A172 (cell line): ENCODE measurements at places on chromosomes 5 and 9. TPM values are rescaled to one million over a fixed set of nuclear protein-coding genes. Genes with fewer than 3 reads are reported as not detected.

Gene PCDHGB1
- total RNA-seq, result 1.2 and 2.0 TPM in 2 replicates

Gene ITGA1
- 0.71 and 3.7 TPM in 2 replicates for total RNA-seq

Gene UBQLN1
- 194 and 197 TPM in 2 replicates for total RNA-seq

Gene ELOVL7
- 7.2 and 8.2 TPM in 2 replicates for total RNA-seq

Gene ADAMTS12
- 13.4 and 14.4 TPM in 2 replicates for total RNA-seq

Gene IL4
- not detected in 2 replicates for total RNA-seq

Gene NACC2
- total RNA-seq, result 34.2 and 41.6 TPM in 2 replicates

Gene MED27
- 20.7 and 30.2 TPM in 2 replicates for total RNA-seq

Gene ADGRV1
- total RNA-seq, result not detected in 2 replicates

Gene BTNL3
- total RNA-seq, result not detected in 2 replicates

Gene CAST
- 166 and 225 TPM in 2 replicates for total RNA-seq

Gene PRUNE2
- 3.6 and 9.3 TPM in 2 replicates for total RNA-seq

Gene NOXA1
- 1.7 and 3.3 TPM in 2 replicates for total RNA-seq
